GM23248 (cell line): ENCODE measurements at places on chromosomes 2 and 18. TPM values are rescaled to one million over a fixed set of nuclear protein-coding genes. Genes with fewer than 3 reads are reported as not detected.

GRCh38 chr2:235670974-235671787, 177.3 kb downstream of the AGAP1 start:
- peaks cover 7% of the 10 kb centered on the region for H3K4me1 ChIP-seq
- no peaks in the 10 kb centered on the region for H3K36me3 ChIP-seq
- no peak overlapping the region for H3K27ac ChIP-seq
- peak overlapping the region; percentile 77 for H3K4me3 ChIP-seq
- no peaks in the 10 kb centered on the region for H3K27me3 ChIP-seq
- DNase-seq: no peak

GRCh38 chr2:191701696-191702095, 23.8 kb downstream of the NABP1 start:
- no peaks in the 10 kb centered on the region for H3K36me3 ChIP-seq
- DNase-seq: no peak
- H3K4me1 ChIP-seq: no peaks in the 10 kb centered on the region
- no peaks in the 10 kb centered on the region for H3K27me3 ChIP-seq

- DNase-seq: no peak
- H3K27ac ChIP-seq: no peak overlapping the region
- no peaks in the 10 kb centered on the region for H3K36me3 ChIP-seq
- no peaks in the 10 kb centered on the region for H3K4me1 ChIP-seq
- H3K27me3 ChIP-seq: no peaks in the 10 kb centered on the region
- no peak overlapping the region for H3K4me3 ChIP-seq
Observed at GRCh38 chr2:214695789-214696188, 113.7 kb downstream of the BARD1 start.

DNA sequence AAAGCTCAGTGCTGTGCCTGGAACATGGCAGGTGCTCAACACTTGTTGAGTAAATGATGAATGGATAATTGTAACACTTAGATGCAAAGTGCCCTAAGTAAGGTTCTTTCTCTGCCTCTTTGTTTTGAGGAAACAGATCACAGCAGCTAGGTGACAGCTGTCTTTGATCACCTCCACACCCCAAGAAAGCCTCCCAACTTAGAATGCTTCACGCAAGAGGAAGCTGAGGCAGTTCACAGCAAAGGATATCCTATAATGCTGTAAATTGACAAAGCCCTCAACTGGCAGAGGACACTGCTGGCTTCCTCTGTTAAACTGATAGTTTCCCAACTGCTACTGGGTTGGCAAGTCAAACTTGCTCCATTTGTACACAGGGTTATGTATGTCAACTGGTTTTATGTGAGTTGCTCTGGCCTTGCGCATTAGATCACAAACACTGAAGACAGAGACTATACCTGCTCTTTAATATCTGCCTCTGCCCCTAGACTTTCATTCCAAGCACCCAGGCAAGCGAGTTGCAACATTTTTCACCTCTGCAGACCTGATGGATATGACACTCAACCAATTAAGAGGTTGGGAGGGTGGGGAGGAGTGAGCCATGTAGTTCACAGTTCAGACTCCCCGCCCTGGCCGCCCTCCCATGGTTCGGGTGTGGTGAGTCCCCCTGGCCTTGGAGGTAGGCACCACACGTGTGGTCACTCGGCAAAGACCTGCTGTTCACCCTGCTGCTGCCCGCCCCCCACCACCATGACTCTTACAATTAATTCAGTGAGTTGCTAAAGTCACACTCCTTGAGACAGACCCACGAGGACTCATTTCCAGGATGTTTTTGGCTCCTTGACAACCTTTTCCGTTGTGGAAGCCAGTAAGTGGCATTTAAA, 4.8 kb upstream of the MALL start:
- peak; percentile 16 for DNase-seq
- no peak overlapping the region for H3K27ac ChIP-seq
- H3K36me3 ChIP-seq: no peaks in the 10 kb centered on the region
- H3K4me1 ChIP-seq: peaks cover 24% of the 10 kb centered on the region
- no peaks in the 10 kb centered on the region for H3K27me3 ChIP-seq

GRCh38 chr2:226115102-226115831, 684.4 kb downstream of the IRS1 start:
- no peaks in the 10 kb centered on the region for H3K27me3 ChIP-seq
- peak overlapping the region; percentile 21; the same call in 1 of the 2 replicates for H3K4me3 ChIP-seq
- no peaks in the 10 kb centered on the region for H3K36me3 ChIP-seq
- peak; percentile 95 for DNase-seq
- peak overlapping the region; percentile 49 for H3K27ac ChIP-seq

DNA sequence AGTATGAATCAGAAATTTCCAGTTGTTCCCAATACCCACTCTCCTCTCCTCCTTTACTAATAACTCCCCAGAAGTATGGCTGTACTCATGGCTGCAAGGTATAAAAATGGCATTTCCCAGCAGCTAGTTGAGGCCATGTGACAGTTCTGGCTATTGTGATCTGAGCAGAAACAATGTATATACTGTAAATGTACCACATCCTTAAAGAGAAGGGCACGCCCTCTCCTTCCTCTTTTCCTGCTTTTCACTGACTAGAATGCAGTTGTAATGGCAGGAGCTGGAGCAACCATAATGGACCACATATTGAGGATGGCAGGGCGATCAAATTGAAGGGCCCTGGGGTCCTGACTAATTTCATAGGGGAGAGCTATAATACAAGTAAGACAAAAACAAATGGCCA, 211.2 kb downstream of the TNS1 start:
- no peaks in the 10 kb centered on the region for H3K27me3 ChIP-seq
- H3K36me3 ChIP-seq: no peaks in the 10 kb centered on the region; the same call in 1 of the 2 replicates
- H3K4me3 ChIP-seq: no peak overlapping the region
- DNase-seq: no peak

GRCh38 chr2:83079007-83079406, 1380.1 kb downstream of the SUCLG1 start:
- H3K36me3 ChIP-seq: no peaks in the 10 kb centered on the region
- no peak for DNase-seq
- H3K4me3 ChIP-seq: no peak overlapping the region
- no peaks in the 10 kb centered on the region for H3K4me1 ChIP-seq
- H3K27ac ChIP-seq: no peak overlapping the region

The EML4 gene
- total RNA-seq: 19.3 and 21.8 TPM in 2 replicates

- no peaks in the 10 kb centered on the region for H3K4me1 ChIP-seq
- no peak for DNase-seq
- no peak overlapping the region for H3K4me3 ChIP-seq
- no peak overlapping the region for H3K27ac ChIP-seq
Observed at GRCh38 chr18:37222999-37223378, 342.6 kb downstream of the CELF4 start.

DNA sequence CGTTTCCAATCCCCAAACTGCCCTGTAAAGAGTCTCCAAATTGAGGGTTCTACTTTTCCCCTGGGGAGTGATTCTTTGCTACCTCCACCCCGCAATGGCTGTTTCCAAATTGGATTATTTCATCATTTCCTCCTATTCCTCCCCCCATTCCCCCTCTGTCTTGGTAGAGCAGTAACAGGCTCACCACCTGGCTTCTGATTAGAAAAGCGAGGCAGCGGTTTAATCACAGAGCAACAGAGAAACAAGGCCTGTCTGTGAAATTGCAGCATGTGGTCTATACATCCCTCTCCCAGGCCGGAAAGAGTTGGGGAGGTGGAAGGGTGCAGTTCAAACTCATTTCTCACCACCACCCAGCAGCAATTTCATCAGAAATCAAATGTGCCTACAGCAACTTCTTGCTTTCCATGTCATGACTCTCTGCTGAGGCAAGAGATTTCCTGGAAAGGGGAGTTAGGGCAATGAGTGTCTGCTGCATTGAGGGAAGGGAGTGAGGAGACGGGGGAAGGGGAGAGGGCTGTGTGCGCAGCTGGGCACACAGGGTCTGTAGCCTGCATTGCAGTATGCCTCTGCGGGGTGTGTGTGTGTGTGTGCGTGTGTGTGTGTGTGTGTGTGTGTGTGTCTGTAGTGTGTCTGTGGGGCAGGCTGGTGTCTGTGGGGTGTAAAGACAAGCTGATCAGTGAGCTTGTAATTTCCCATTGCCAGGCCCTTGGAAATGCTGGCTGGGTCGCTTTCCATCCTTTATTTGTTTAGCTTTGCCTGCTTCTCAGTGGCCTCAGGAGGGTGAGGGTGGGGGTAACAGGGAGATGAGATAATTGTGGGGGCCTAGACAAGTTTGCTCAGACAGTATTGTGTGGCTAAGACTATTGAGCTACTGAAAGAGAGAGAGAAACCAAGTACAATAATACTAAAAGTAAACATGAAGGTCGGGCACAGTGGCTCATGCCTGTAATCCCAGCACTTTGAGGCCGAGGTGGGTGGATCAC, 13.5 kb upstream of the IGFBP2 start:
- peaks cover 11% of the 10 kb centered on the region; the same call in 1 of the 2 replicates for H3K4me1 ChIP-seq
- H3K27ac ChIP-seq: no peak overlapping the region
- peak; percentile 42 for DNase-seq

The MOGAT1 gene
- total RNA-seq: not detected in 2 replicates

DNA sequence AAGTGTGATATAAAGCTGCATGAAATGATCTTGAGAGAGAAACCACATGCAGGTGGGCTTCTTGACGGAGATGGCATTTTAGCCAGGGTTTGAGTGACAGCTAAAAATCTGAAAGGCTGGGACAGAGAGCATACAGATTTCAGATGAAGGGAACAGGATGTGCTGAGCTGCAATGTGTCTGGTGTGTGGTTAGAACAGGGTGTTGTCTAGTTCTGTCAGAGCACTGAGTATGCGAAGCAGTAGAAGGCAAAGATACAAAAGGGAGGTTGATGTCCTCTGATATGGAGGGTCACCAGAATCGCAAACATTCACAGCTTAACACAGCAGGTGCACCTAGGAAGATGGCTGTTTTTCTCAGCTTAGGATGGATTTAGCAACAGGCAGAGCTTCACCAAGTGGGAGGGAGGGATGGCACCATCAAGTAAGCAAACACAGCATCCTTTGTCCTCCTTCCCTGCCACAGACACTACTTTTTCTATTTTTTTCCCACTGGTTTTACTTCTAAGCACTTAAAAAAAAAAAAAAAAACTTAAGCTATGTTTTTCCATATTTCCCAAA, 182.5 kb downstream of the TMX3 start:
- DNase-seq: no peak
- no peak overlapping the region for H3K27ac ChIP-seq
- no peaks in the 10 kb centered on the region for H3K36me3 ChIP-seq

DNA sequence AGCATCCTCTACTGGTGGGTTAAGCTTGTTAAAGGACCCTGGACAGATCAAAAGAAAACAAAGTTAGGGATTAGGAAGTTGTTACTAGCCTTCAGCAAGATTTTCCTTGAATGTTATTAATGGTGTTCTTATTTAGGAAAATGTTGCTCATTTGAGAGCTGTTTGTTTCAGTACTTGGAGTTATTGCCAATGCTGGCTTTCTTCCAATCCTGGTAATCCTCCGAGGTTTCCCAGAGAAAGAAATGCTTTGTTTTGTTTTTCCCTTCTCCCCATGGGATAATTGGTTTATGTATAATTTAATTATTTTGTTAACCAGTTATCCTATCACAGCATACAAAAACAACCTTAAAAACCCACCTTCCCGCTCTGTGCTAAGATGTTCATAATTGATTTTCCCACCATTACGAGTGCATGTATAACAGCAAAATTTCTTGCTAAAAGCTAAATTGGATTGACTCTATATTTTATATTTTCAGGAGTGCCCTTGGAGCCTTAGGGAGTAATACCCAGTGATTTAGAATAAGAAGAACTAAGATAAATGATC, 79.8 kb downstream of the MGAT5 start:
- H3K36me3 ChIP-seq: no peaks in the 10 kb centered on the region
- no peaks in the 10 kb centered on the region for H3K4me1 ChIP-seq
- DNase-seq: peak; percentile 2
- H3K27ac ChIP-seq: no peak overlapping the region

DNA sequence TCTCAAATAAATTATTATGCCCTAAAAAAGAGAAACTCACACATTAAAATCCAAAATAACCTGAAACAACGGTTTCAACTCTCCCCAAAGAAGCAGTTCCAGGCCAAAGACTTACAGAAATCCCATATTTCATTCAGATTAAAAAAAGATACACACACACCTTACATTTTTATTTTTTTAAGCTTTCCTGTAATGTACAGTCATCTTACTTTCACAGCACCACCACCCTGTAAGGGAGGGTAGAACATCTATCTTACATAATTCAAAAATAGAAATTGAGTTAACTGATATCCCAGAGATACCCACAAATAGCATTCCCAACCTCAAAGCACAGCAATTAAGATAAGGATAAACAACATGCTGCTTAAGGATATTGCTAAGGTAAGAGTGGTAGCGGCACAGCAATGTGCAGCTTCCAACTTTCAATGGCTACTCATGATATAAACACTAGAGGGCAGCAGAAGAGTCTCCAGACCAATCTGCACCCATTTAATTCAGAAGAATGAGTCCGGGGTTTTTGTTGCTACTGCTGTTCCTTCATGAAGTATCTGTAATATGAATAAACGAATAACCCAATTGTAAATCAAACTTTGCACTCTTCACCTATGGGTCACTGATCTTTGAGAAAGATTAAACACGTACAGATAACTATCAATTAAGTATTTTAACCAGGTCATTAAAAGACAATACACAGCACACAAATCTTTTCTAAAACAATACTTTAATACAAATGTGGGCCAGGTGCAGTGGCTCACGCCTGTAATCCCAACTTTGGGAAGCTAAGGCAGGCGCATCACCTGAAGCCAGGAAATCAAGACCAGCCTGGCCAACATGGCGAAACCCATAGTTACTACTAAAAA, 11.3 kb downstream of the GFPT1 start:
- peaks cover 33% of the 10 kb centered on the region for H3K36me3 ChIP-seq
- H3K4me3 ChIP-seq: no peak overlapping the region
- DNase-seq: peak; percentile 63
- H3K4me1 ChIP-seq: no peaks in the 10 kb centered on the region
- peak overlapping the region; percentile 30 for H3K27ac ChIP-seq

The SERTAD2 gene
- total RNA-seq: 18.5 and 21.0 TPM in 2 replicates

The ZNF385B gene
- total RNA-seq: not detected in 2 replicates

The RGPD3 gene
- total RNA-seq: 0.13 and 0.43 TPM in 2 replicates

DNA sequence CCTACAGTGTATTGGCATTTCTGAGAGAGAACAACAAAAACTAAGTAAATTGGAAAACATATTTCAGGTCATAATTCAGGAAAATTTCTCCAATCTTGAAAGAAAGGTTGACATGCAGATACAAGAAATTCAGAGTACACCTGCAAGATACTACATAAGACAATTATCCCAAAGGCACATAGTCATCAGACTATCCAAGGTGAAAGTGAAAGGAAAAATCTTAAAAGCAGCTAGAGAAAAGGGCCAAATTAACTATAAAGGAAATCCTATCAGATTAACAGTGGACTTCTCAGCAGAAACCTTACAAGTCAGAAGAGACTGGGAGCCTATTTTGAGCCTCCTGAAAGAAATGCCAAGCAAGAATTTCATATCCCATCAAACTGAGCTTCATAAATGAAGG, 449.0 kb upstream of the MMADHC start:
- no peak overlapping the region for H3K4me3 ChIP-seq
- no peak overlapping the region for H3K27ac ChIP-seq
- no peak for DNase-seq
- H3K4me1 ChIP-seq: no peaks in the 10 kb centered on the region

DNA sequence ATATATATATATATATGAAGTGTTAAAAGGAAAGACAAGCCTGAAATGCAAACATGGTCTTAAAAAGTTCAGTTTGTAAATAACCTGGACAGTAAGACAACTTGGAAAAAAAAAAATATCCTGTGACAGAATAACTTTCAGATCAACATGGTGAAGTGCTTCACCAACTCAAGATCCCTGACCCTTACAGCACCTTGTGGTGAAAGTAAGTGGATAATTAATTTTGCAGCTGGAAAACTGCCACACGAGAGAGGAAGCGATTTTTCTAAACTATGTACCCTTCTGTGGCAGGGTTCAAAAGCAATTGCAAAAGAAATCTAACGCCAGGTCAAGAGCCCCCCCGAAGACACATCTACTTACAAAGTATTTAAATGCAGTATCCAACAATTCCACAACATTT, 95.8 kb downstream of the PAX3 start:
- no peaks in the 10 kb centered on the region for H3K36me3 ChIP-seq
- H3K4me1 ChIP-seq: no peaks in the 10 kb centered on the region
- no peak for DNase-seq
- H3K4me3 ChIP-seq: no peak overlapping the region

The GKN2 gene
- not detected in 2 replicates for total RNA-seq

The REG3A gene
- not detected in 2 replicates for total RNA-seq
